IPS DF 19.7 (cell line): ENCODE measurements at places on chromosomes 4 and X.

DNA sequence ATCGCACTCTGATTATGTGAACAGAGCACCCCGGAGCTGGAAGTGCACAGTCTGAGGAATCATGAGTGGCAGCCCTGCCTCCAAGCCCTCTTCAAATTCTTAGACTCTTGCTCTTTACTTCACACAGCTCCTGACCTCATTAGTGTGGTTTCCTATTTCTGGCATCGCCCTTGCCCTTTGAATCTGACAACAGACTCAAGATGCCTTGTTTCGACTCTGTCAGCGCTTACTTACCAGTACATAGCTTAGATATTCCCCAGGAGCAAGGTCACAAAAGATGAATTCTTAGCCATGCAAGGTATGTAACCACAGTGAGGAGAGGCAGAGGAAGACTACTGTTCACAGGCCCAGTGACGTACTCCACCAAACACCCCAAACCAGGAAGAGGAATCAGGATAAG is 167.2 kb downstream of the KDR start:
- no peak for DNase-seq

DNA sequence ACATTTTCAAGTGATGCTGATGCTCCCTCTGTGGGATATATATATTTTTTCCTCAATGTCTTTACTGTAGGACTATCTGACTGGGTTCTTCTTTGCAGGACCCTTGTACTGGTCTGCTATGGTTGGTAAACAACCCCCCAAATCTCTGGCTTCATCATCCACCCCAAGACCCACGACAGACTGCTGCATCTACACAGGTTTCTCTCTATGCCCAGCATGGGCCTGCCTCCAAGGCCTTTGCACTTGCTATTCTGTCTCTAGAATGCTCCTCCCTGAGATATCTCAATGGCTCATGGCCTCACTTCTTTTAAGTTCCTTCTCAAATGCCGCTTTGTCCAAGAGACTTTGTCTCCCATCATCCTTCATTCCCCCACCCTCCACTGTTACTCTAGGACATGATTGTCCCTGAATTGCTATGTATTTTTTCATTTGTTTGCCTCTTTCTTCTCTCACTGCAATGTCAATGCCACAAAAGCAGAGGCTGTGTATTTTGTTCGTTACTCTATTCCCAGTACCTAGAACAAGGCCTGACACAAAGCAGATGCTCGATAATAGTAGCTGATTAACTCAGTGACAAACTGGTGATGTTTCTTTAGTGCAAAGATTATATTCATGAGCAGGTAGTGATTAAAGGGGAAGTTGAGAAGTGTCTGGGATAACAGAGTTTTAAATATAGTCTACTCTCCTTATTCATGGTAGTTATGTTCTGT is 6.6 kb downstream of the EVC start:
- DNase-seq = no peak

DNA sequence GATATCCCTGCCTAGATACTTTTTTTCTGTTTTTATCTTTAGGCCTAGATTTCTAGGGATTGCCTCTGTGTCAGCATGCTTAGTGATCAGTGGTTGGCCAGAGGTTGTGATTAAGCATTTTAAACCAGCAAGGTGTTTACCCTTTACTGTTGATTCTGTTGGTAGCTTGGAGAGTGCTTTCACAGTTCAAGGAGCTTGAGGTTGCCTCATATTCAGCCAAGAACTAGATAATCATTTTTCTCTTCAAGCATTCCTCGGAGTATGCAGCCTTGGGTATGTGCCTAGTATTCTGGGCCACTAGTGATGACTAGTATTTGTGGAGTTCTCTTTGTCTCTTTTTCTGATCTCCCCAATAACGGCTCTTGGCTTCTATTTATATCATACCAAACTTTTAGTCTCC is 20.4 kb downstream of the APOOL start:
- DNase-seq = no peak

GRCh38 chrX:71128915-71129765 is 10.7 kb downstream of the MED12 start:
- no peak for DNase-seq

- no peak for DNase-seq
These were observed 60.7 kb downstream of the FAM53A start for GRCh38 chr4:1623400-1623799.

DNA sequence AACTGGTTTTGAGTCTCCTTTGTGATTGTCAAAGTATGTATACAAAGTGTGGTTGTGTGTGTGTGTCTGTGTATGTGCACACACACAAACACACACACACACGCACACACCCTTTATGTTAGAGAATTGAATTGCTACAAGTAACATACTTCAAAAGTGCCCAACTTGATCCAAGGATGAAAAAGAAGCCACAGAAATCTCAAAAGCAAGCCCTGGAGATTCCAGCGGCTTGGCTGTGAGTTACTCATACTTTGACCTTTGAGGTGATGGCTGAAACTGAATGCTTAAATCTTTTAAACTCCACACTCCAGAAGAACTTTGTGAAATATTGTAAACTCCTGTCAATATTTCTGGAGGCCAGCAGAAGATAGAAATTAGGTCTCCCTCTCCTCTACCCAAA is 168.4 kb upstream of the NRK start:
- DNase-seq = no peak

GRCh38 chr4:40804598-40804997 is 54.8 kb downstream of the NSUN7 start:
- no peak for DNase-seq

- DNase-seq = no peak
These were observed 39.3 kb upstream of the CXCL8 start for GRCh38 chr4:73701116-73701515.

DNA sequence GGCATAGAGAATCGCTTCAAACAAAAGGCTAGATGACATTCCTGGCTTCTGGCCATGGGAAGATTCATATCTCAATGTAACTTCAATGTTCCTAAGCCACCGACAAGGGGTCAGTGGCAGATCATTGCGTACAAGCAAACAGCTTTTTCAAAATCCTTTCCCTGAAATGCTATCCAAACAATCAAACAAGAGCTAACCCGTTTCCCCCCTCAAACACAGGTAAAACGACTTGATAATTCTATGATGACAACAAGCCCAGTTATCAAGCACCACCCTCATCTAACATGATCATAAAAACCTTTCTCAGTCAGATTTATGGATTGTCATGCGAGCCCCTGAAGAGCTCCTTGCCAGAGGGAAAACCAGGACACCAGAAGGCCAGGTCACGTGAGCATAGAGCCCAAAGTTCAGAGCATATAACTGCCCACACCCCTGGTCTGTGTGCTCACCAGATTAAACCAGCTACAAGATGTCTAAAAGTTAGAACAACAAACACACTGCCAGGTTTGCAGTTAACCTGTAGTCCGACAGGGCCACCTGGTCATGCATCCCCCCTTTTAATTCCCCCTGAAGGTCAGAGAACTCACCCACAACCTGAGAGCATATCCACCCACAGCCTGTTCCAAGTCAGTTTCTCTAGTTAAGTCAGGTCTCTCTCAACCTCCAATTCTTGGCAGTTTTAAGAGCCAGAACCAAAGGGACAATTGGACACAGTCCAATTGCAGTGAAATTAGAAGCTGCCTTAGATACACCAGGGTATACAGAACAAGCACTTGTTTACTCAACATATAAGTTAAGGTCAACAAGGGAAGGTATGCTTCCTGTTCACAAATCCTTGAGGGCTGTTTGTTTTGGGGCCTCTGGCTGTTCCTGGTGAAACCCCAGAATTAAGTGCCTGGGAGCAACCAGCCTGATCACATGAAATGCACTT is 248.1 kb upstream of the PPARGC1A start:
- no peak for DNase-seq

- DNase-seq = no peak
These were observed 153.4 kb downstream of the FMR1NB start for GRCh38 chrX:148134578-148134977.

GRCh38 chr4:38292529-38292928 is 332.3 kb downstream of the PTTG2 start:
- no peak for DNase-seq

DNA sequence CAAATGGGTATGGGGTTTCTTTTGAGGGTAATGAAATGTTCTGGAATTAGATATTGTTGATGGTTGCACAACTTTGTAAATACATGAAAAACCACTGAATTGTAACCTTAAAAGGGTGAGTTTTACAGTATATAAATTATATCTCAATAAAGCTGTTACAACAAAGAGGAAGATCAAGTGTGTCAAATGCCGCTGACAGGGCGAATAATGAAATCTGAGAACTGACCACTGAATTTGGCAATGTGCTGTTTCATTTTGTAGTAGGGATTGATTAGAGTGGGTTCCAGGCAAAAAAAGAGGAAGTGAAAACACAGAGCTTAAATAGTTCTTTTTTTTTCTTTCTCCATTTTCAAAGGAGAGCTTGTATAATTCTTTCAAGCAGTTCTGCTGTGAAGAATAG is 161.1 kb upstream of the NAP1L5 start:
- no peak for DNase-seq

GRCh38 chr4:146674829-146675570 is 36.3 kb downstream of the POU4F2 start:
- no peak for DNase-seq

DNA sequence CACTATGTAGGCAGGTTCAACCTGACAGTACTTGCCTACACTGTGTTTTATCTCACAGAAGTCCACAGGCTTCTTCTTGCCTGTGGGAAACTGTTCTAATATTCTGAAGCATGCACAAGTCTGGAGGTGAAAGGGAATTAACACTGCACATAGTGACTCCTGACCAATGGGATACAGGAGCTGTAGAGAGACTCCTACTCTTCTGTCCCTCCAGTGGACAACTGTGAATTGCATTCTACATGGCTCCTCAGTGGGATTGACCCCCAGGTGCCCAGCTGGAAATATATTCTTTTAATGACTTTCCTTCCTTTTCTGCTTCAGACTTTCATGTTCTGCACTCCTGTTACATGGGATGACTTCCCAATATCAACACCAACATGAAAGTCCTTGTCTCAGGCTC is 8.2 kb upstream of the YIPF6 start:
- no peak for DNase-seq

DNA sequence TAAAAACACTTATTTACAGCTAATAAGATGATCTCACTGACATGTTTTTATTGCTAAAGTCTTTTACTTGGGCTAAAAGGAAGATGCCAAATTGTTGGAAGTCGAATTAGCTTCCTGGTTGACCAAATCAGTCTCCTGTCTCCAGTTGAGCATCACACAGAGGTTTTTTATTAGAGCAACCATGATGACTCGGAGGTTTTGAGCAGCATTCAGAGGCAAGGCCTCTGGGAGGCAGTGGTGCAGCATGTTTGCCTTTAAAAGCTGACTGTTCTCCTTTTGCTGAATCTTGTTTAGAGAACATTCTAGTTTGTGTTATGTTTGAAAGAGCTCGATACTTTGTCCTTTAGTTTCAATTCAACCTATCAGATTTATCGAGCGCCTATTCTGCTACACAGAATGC is 2.1 kb downstream of the UCHL1 start:
- no peak for DNase-seq

DNA sequence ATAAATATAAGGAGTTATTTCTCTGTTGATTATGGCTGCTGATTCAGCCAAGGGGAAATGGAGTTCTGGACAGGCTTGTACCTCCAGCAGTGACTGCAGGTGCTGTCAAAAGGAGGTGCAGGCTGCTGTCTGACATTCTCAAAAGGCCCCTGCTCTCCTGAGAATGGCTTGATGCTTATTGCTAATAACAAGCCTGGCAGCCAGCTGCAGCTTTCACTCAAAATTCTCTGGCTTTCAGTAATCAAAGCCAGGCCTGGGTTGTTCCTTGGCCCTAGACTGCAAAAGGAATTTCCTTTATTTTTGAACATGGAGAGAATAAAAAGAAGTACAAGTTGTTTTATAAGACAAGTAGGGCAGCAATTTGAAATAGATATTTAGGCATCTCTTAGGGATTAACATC is 575.9 kb downstream of the MID1IP1 start:
- DNase-seq = no peak

- DNase-seq = no peak
These were observed 272.5 kb downstream of the DCTD start for GRCh38 chr4:182644683-182645050.

GRCh38 chr4:36244257-36245082 is at the start of gene ARAP2:
Gene ARAP2 (minus strand): TSS chr4:36244514. CDS start chr4:36229486, 15,028 bp downstream.
- DNase-seq = no peak

GRCh38 chr4:89294573-89295269 is 12.9 kb downstream of the GPRIN3 start:
- DNase-seq = no peak
